Posterior vena cava (tissue), 2 donors: ENCODE measurements at places on chromosomes 12 and 14. TPM values are rescaled to one million over a fixed set of nuclear protein-coding genes. Genes with fewer than 3 reads are reported as not detected.

GRCh38 chr14:29235991-29236390 lies 469.4 kb downstream of the FOXG1 start:
- no peak for DNase-seq

GRCh38 chr14:92798811-92799210 lies 4.7 kb downstream of the GOLGA5 start:
- no peak for DNase-seq

DNA sequence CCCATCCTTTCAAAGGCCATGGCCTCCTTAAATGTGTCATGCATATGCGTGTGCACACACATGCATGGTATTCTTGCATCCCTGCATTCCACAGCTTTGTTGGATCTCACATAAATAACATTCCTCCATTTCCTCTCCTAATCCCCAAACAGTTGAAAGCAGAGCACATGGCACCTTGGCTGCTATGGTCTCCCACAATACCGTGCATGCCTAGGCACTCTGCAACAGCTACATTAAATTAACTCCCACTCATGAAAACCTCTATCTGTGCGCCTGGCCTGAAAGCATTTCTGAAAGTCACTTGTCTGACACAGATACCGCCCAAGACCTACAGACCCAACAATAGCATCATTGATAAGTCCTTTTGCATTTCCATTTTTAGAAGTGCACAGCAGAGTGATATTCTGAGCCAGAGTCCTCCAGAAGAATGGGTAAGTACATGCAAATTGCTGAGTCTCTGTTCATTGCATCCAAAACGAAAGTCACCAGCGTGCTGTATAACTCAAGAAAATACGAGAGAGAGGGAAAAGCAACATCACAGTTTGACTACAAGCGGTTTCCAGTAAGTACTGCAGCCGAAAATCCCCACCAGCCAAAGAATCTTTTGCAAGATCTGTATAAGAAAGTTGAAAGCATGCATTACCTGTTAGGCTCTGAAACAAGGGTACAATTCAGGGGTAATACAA lies 436 bp downstream of the ASB2 start:
- DNase-seq, result no peak

GRCh38 chr14:68208626-68209317 lies 389.2 kb downstream of the RAD51B start:
- no peak for DNase-seq

BHLHE41 gene
- total RNA-seq, result 18.6 TPM
